A375 (cell line): ENCODE measurements at places on chromosomes 11 and 22. TPM values are rescaled to one million over a fixed set of nuclear protein-coding genes. Genes with fewer than 3 reads are reported as not detected.

Gene TEX12
- not detected in 2 replicates for total RNA-seq

Gene EXPH5
- total RNA-seq: 0.13 and 0.15 TPM in 2 replicates

Gene LZTR1
- 22.6 and 28.0 TPM in 2 replicates for total RNA-seq

Gene OR56A1
- total RNA-seq: not detected in 2 replicates

Gene HEPN1
- not detected in 2 replicates for total RNA-seq

Gene TSSK2
- not detected in 2 replicates for total RNA-seq

Gene TMEM25
- 1.8 and 4.7 TPM in 2 replicates for total RNA-seq

Gene IGLL1
- not detected in 2 replicates for total RNA-seq

Gene MS4A6E
- not detected in 2 replicates for total RNA-seq

Gene VSIG2
- total RNA-seq: not detected in 2 replicates
